NCI-H1048 (cell line): ENCODE measurements at places on chromosomes 3 and 15.

GRCh38 chr3:165641569-165642310, 195.5 kb downstream of the BCHE start:
- DNase-seq: no peak

DNA sequence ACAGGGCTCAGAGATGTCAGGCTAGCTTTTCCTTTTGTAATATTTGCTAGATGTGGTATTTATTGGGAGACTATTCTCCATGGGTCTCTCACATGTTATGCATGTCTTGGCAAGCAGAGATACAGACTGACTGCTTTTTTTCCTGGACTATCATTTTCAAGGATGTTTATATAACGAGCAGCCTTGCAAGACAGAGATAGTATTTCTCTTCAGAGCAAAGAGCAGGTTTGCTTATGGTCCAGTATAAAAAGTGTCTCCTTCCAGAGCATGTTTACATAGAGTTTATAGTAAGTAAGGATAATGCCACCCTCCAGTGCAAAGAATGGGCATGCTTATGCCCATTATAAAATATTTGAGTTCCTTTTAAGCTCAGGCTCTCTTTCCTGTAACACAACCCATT, 24.6 kb downstream of the GTF2E1 start:
- no peak for DNase-seq

DNA sequence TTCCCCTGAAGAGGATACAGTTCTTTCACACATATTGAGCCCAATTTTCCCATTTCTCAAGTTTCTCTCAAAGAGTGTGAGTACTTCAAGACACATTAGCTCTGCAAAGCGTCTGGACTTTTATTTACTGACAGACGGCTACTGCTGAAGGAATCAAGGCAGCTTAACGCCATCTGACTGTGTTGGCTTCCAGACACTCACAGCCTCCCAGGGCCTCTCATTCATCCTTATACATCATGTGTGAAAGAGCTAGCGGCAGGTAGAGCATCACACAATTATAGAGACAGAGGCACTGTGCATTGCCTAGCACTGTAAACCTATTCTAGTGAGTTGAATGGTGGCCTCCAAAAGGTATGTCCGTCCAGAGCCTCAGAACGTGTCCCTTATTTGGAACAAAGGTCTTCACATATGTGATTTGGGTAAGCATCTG, 284.1 kb upstream of the STT3B start:
- DNase-seq: no peak

GRCh38 chr3:132435224-132435910, 18.1 kb downstream of the DNAJC13 start:
- DNase-seq: no peak

GRCh38 chr3:109887293-109887692, 549.9 kb upstream of the DPPA4 start:
- no peak for DNase-seq

DNA sequence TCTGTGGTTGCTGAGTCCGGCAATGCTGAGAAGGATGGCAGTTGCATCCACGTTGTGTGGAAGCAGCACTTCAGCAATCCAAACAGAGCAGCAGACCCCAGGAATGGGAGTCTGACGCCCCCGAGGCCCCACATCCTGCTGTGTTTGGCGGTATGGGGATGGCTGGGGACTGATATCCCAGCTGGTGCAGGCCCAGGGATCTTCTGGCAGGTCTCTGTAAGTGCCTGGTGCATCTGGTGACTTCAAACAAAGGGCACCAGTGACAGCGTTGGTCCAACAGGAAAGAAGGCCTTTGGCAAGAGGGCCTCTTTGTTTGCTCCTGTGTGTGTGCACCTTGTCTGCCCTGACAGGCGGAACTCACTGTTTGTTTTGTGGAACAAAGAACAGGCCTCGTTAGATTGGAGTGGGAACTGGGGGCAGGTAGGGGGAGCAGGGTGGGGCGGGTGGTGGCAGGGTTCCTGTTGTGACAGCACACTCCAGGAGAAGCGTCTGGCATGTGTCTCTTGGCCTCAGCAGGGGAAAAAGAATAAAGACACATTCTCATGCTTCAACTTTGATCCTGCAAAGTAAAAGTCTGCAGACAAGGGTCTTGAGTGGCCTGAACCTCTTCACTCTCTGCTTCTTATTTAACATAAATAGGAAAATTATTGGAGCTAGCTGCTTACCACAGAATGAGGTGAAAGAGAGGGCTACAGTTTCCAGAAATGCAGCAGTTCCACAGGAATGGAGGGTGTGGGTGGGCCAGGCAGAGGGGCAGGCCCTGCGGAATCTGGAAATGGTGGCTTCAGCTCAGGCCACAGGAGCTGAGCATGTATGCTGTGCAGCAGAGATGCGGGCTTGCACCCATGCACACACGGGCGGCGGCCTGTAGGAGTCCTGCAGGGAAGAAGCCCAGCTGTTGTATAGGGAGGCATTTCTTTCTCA, 94.5 kb upstream of the MYZAP start:
- DNase-seq: no peak

DNA sequence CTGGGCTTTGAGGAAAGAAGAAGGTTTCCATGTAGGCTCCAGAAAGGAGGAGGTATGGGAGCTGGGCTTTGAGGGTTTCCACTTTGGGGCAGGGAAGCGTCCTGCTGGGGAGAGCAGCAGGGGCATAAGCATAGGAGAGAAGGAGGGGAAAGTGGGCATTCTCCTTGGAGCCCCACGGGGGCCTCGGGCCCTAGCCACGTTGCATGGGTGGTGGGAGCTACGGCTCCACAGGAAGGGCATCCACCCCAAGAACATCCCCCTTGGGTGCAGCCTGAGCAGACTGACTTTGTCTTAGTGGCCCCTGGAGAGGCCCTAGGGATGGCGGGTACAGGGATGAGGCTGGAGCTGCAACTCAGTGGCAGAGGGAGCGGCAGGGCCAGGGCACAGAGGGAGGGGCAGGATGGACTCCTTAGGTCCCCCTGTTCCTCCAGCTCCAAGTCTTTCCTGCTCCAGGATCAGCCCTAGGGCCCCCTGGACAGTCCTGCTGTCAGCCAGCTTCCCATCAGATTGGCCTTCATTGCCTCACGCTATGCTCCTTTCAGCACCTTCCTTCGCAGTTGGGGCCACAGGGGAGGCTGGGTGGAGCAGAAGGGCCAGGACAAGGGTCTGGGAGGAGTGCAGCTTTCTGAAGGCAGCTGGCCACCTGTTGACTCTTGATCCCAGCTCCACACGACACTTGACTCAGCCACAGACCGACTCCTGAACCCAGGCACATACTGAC, 22.9 kb downstream of the PRR20G start:
- DNase-seq: no peak
